Spinal cord (tissue), 10 donors: ENCODE measurements at places on chromosomes 11 and 22.

GRCh38 chr11:76096552-76096951, 109.8 kb downstream of the WNT11 start:
- no peak for DNase-seq

- no peak for DNase-seq
Measured at GRCh38 chr11:612201-612960, 3.4 kb downstream of the IRF7 start.

DNA sequence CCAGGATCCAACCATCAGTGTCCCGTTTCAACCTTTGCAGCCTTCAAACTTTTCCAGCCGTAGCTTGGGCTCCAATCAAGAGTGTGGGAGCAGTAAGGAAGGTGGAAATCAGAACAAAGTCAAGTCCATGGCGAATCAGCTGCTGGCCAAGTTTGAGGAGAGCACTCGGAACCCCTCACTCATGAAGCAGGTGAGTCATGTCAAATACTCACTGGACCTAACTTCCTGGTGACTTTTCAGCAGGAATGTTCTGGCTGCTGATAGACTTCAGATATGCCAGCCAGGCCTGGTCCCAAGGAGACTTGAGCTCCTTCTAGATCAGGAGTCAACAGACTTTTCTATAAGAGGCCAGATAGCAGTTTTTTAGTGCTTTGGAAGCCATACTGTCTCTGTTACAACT, 129.0 kb downstream of the MICAL2 start:
- DNase-seq, result no peak

- no peak for DNase-seq
Measured at GRCh38 chr11:81966340-81966739, 767.3 kb downstream of the FAM181B start.

DNA sequence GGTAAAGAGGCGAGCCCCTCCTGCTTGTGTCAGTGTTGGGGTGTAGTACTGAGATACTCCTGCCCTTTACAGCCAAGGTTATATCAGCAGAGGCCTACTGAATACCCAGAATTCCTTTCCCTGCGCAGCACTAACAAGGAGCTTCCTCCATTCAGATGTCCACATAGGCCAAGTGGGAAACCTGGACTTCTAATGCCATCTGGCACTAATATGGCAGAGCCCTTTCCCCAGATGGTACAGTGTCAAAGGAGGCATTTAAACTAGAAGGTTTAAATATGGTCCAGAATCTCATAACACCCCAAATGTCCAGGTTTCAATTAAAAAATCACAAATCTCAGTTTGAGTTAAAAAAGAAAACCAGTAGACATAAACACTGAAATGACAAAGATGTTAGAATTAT, 68.8 kb downstream of the USP47 start:
- no peak for DNase-seq

DNA sequence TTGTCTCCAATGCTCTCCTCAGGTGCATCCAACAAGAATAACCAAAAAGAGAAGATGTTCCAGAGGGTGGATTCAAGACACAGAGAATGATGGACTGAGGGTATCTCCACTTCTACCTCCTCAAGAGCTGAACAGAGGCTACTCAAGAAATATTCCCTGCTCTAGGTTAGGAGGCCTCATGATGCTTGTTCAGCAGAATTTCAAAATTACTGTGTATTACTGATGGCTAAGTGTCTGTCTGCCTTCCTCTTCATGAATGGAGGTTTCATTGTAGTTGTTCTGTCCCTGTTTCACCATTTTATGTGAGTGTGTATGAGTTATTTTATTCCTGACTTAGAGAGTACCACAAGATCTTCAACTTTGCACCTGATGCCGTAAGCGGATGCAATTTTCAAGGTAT, 76.8 kb downstream of the JRKL start:
- DNase-seq, result no peak

- DNase-seq, result no peak
Measured at GRCh38 chr22:38477585-38477984, 9.7 kb downstream of the KDELR3 start.

- no peak for DNase-seq
Measured at GRCh38 chr11:82865841-82866240, 34.4 kb downstream of the PRCP start.

DNA sequence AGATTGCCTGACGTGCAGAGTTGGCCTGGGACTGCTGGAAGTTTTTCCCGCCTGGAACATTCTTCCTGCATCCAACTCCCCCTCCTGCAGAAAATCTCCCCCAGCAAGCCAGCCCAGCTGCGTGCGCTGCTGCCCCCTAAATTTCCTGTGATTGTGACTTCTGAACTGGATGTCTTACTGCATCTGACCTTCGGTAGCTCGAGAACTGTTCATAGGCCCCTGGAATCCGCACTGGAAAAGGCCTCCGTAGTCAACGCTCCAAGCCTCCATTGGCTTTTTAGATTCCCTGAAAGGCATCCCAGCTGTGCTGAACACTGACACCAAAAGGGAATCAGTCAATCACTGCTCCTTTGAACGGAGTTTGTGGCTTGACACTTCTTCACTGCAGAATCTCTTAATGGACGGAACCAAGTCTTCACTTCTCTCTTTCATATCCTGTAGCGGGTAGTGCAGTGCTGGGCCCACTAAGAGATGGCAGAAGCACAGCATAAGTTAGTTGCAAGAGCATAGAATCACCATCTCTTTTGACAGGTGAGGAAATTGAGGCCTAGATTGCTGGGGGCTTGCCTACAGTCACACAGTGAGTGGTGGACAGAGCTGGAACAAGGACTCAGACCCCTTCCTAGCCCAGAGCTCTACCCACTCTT, 14.2 kb upstream of the RASD2 start:
- DNase-seq, result no peak

GRCh38 chr11:105609341-105609781, 512 bp upstream of the GRIA4 start:
- no peak for DNase-seq

- no peak for DNase-seq
Measured at GRCh38 chr11:70710601-70711000, 312.3 kb downstream of the CTTN start.

DNA sequence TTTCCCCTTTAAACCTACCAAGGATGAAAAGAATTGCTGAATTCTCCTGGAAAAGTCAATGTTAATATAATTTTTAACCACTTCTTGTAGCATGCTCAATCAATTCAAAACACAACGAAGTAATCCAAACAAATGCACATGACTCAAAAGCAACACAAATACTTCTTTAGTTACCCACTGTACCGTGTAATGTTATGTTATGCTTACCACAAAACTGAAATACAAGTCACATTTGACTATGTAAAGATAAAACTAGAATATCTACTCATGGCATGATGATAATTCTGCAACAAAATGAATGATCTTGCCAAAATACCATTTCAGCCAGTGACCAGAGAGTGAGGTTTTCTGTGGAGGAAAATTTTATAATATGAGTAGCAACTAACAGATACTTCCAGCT, 587.0 kb downstream of the DLG2 start:
- DNase-seq, result no peak

DNA sequence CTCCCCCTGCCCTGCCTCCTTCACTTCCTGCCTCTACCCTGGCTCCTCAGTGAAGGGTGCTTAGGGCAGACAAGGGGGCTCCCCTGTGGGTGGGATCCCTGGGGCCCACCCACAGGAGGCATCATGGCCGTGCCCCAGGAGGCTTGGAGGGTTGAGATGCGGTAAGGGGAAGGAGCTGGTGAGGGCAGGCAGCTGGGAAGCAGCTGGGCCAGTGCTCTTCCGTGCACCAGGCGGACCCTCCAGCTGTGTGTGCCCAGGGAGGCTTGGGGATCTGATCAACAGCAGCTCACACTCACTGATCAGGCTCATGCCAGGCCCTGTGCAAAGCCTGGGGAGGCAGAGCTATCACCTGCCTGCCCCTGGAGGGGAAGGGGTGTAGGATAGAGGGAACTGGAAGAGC, 59.3 kb upstream of the TTLL12 start:
- DNase-seq, result no peak

GRCh38 chr11:83659466-83659865, 373.3 kb upstream of the CCDC90B start:
- DNase-seq, result no peak

GRCh38 chr11:16242806-16243205, 113.5 kb downstream of the SOX6 start:
- DNase-seq, result no peak

GRCh38 chr11:71566081-71566620, 788 bp downstream of the KRTAP5-10 start:
- DNase-seq, result no peak

GRCh38 chr22:47616396-47617020, 854.1 kb downstream of the TBC1D22A start:
- no peak for DNase-seq

DNA sequence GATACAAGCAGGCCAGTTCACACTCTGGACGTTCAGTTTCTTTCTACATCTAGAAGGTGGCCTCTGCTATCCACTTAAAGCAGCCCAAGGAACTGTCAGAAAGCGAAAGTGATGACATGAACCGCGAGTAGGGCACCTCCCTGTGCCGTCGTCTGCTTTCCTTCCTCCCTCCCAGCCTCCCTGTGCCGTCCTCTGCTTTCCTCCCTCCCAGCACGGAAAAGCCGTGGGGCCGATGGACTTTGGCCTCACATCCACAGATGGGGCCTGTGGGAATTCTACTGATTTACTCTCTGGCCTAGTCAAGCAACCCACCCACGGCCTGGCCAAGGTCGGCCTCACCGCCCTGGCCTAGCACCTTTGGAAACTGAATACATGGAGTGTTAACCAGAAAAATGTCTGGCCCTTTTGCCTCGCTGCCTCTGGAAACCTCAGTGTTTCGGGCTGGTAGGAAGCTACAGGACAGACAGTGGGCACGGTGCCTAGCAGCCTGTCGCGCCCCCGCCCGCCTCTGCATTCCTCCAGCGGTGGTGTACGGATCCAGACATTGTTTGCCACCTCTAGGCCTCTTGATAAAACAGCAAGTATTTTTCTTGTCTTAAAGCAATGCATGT, 14.2 kb downstream of the PEX26 start:
- DNase-seq, result no peak

GRCh38 chr11:57402188-57403002, 11.9 kb upstream of the PRG2 start:
- no peak for DNase-seq

DNA sequence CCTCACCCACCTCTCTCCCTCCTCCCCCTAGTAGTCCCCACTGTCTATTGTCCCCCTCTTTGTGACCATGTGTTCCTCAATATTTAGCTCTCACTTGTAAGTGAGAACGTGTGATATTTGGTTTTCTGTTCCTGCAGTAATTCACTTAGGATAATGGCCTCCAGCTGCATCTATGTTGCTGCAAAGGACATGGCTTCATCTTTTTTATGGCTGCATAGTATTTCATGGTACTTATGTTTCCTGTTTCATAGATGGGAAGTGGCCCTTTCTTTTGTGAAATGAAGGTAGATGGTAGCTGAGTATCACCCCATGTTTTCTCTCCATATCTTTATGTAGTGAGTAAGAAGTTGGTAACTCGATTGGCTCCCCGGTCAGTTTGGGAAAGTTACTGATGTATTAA, 66.6 kb upstream of the CREB3L1 start:
- DNase-seq, result no peak

GRCh38 chr11:46609386-46609785, 7.6 kb downstream of the HARBI1 start:
- DNase-seq, result no peak

- no peak for DNase-seq
Measured at GRCh38 chr11:132960273-132961078, 571.8 kb downstream of the OPCML start.

- DNase-seq, result no peak
Measured at GRCh38 chr11:95930948-95931347, 7.0 kb upstream of the MTMR2 start.
